ENCODE measurements at places on chromosomes 13 and 19. TPM values are rescaled to one million over a fixed set of nuclear protein-coding genes. Genes with fewer than 3 reads are reported as not detected.

Gene PRRG2
- total RNA-seq, result 3.0 TPM

Gene ZNF135
- total RNA-seq, result 10.0 TPM

Gene DENND1C
- 119 TPM for total RNA-seq

Gene ITGBL1
- total RNA-seq, result not detected

Gene MATK
- 1.3 TPM for total RNA-seq

Gene UBE2L5
- 0.57 TPM for total RNA-seq

Gene C3
- total RNA-seq, result 2.0 TPM

Gene ZNF600
- 41.7 TPM for total RNA-seq

Gene OSCAR
- not detected for total RNA-seq

DNA sequence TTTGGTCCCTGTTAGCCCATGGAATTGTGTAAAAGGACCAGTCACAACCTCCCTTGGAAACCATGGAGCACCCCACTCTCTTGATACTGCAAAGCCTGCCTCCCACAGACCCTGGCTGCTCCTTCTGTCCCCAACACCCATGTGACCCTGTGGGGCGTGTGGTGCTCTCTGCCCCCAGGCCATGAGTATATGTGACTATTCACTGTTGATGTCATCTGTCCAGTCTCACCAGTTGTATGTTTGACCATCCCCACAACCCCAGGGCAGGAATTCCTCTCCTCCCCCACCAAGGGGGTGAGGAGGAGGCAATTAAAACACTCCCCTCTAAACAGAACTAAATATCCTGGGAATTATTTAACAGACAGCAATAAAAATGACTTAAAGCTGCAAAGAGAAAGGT, 35.2 kb downstream of the KCTD15 start:
- no peak overlapping the region for H3K4me3 ChIP-seq
- no peaks in the 10 kb centered on the region for H3K36me3 ChIP-seq
- peaks cover 3% of the 10 kb centered on the region for H3K27me3 ChIP-seq

DNA sequence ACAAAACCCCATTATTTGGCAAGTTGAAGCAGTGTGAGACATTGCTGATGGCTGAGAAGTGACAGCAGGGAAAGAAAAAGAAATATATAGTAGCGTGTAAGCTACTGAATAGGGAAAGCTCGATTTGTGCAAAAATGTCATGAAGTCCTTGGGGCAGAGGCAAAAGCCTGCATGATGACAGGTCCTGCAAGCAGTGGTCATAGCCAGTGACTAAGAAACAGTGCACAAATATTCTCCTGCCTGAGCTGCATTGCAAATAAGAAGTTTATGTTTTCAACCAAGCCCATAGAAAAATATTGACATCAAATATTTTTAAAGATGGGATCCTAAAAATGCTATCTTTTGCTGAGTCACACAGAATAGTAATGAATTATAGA, 270.0 kb downstream of the SLITRK6 start:
- H3K27me3 ChIP-seq, result no peaks in the 10 kb centered on the region
- no peak for DNase-seq
- H3K4me1 ChIP-seq, result no peaks in the 10 kb centered on the region
- H3K27ac ChIP-seq, result no peak overlapping the region

- H3K27me3 ChIP-seq, result no peaks in the 10 kb centered on the region
- peak; percentile 33 for DNase-seq
- no peak overlapping the region for H3K4me3 ChIP-seq
- H3K27ac ChIP-seq, result no peak overlapping the region
- H3K36me3 ChIP-seq, result no peaks in the 10 kb centered on the region
Observed at GRCh38 chr13:38582133-38582532, 104.7 kb upstream of the FREM2 start.

DNA sequence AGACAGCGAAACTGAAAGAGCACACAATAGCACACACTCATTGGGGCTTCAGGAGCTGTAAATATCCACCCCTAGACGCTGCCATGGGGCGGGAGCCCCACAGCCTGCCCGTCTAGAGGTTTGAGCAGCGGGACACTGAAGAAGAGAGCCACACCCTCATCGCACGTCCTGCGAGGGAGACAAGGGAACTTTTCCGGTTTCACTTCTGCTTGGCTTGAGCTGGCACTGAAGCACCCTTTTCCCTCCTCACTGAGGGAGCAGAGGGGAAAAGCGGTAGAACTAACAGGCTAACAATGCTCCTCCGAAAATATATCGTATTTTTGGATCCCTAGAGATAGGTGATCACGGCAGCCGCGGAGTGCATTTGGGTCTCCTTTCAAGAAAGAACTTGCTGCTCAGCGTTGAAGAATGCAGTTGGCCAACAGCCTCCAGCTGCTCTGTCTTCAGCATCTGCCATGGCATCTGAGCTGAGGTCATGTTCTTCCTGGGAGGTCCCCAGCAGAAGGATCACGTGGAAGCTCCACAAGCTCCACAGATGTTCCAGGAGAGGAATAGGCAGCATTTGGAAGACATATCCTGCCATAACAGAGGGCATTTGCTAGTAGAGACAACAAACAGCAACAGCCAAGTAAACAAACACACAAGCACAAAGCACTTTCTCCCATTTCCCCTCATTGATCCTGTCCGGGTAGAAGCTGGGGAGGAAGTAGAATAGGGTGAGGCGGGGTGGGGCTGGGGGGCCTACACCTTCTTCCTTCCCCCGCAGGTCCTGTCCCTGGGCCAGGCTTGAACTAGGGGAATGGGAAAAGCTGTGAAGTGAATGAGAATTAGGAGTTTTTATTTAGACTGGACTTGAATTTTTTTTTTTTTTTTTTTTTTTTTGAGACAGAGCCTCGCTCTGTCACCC, 44.8 kb upstream of the ALOX5AP start:
- peaks cover 16% of the 10 kb centered on the region for H3K4me1 ChIP-seq
- H3K36me3 ChIP-seq, result no peaks in the 10 kb centered on the region
- no peak overlapping the region for H3K4me3 ChIP-seq

- peaks cover 25% of the 10 kb centered on the region for H3K4me1 ChIP-seq
- H3K4me3 ChIP-seq, result no peak overlapping the region
- no peak overlapping the region for H3K27ac ChIP-seq
- H3K36me3 ChIP-seq, result no peaks in the 10 kb centered on the region
- H3K27me3 ChIP-seq, result no peaks in the 10 kb centered on the region
- no peak for DNase-seq
Observed at GRCh38 chr19:48833977-48834376, 2.3 kb downstream of the HSD17B14 start.

DNA sequence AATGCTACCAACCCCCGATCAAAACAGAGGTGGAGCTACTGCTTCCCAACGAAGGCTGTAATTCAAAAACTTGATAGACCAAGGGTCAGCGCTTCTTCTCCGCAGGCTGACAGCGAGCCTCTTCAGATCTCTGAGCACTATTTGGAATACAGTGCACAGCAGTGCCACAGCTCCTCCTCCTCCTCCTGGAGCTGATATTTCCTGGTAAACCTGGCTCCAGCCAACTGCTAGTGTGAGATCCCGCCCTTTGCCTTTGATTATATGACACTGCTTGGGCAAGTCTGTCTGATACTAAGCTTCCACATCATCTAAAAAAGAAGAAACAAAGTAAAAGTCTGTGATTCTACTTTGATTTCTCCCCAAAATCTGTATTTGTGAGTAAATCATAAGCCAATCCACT, 710.5 kb downstream of the DACH1 start:
- H3K4me3 ChIP-seq, result no peak overlapping the region
- no peaks in the 10 kb centered on the region for H3K36me3 ChIP-seq
- no peaks in the 10 kb centered on the region for H3K27me3 ChIP-seq
- H3K27ac ChIP-seq, result no peak overlapping the region
- DNase-seq, result no peak

- H3K4me3 ChIP-seq, result peak overlapping the region; percentile 87
- DNase-seq, result no peak
- no peak overlapping the region for H3K27ac ChIP-seq
Observed at GRCh38 chr19:16198370-16198651, 600 bp downstream of the AP1M1 start.

DNA sequence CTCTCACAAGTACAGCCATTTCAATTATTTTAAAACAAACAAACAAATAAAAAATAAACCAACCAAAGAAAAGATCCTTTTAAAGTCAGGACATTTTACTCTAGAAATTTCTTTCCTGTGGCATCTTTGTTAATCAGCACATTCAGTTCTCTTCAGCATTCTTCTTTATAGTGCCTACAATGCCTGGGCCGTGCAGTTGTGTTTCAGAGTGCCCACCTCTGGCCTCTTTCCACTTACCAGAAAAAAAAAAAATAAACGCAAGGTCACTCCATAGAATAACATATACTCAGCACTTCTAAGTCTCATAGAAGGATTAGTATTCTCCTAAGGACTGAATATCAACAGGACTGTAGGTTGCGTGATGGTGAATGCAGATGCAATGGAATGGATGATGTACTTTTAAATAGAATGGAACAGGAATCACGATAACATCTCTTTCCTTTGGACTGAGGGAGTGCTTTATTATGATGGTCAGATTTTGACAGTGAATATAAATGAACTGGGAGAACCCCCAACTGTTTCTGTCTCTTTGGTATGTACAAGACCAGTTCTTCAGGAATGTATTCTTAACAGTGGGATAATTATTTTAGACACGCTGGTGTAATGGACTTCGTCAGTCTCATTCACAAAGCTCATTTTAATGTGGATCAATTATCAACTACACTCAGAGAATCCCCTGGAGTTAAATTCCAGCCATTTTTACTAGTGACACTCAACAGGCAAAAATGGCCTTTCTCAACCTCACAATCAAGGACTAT, 125.0 kb upstream of the NBEA start:
- no peak overlapping the region for H3K27ac ChIP-seq
- no peak for DNase-seq
- H3K36me3 ChIP-seq, result no peaks in the 10 kb centered on the region
- H3K27me3 ChIP-seq, result no peaks in the 10 kb centered on the region
- H3K4me1 ChIP-seq, result no peaks in the 10 kb centered on the region

All from B cell (primary cell).